ENCODE measurements at places on chromosomes 1 and 21.

- no peak for DNase-seq
These were observed 286.6 kb downstream of the COL11A1 start for GRCh38 chr1:102821707-102822106.

- peak; percentile 7 for DNase-seq
These were observed 5.4 kb downstream of the PLA2G2E start for GRCh38 chr1:19918057-19918456.

DNA sequence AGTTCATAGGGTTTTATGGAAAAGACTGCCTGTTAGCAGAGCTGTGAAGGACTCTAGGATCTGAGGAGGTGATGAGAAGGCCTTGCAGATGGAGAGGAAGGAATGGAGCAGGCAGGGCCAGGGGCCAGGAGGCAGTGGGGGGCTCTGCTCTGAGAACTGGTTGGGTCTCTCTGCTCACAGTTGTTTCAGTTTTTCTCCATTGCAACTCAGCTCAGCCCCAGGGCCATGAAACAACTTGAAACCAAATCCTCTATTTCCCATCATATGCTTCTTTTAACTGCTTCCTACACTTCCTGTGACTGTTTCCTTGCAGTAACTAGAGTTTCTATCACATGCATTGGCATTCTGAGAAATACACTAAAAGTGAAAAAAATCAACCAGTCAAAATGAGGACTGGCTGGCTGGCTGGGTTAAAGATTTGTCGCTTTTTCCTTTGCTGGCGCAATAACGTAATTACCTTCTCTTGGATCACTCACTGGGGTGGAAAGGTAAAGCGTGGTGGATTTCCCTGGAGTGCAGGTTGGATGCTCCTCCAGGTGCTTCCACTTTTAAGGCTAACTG lies 172.0 kb downstream of the CDC7 start:
- no peak for DNase-seq

- DNase-seq = no peak
These were observed 128.2 kb upstream of the HOOK1 start for GRCh38 chr1:59686574-59686973.

GRCh38 chr1:44507490-44508396 lies 102.7 kb downstream of the RNF220 start:
- peak; percentile 83 for DNase-seq

DNA sequence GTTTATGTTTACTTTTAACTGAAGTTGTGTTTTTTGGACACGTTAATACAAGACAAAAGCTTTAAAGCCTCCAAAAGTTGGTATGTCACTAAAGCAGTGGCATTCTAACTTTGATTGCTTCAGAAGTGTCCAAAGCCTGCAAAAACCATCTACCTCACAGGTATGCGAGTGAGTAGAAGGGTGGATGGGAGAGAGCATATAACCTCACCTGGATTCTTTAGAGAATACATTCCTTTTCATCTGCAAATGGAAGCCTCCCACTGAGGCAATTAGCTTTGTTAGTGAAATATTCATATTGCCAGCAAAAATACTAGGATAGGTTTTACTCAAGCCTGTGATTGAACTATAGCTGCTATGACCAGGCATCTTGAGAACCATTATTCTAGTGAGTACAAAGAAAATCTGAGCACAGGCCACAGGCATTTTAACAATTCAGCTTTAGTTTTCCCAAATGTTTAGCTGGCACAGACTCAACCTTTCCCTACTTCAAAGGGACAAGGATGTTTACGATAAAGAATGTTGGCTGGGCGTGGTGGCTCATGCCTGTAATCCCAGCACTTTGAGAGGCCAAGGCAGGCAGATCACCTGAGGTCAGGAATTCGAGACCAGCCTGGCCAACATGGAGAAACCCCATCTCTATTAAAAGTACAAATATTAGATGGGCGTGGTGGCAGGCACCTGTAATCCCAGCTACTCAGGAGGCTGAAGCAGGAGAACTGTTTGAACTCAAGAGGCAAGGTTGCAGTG lies 39.7 kb downstream of the MAP3K21 start:
- no peak for DNase-seq

DNA sequence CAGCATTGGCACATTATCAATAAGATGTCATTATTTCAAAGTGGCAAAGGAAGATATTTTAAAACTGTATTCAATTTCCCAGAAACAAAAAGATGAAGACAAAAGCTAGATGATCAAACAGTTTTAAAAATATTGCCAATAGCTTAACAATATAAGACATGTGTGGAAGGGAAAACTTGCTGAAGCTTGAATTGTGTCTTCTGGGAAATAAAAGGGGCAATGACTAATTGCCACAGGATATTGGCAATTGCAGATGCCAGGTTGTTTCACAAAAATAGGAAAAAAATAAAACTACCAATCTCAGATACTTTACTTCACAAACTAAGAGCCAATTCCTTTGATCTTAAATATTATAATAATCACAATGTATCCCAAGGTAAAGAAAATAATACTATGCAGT lies 679.8 kb upstream of the ADAMTS5 start:
- DNase-seq = no peak

- peak; percentile 74 for DNase-seq
These were observed 237.6 kb downstream of the SDCCAG8 start for GRCh38 chr1:243493156-243494129.

GRCh38 chr1:167083066-167083665 lies 7.0 kb downstream of the GPA33 start:
- DNase-seq = no peak

- no peak for DNase-seq
These were observed 27.8 kb upstream of the HYI start for GRCh38 chr1:43481491-43481890.

DNA sequence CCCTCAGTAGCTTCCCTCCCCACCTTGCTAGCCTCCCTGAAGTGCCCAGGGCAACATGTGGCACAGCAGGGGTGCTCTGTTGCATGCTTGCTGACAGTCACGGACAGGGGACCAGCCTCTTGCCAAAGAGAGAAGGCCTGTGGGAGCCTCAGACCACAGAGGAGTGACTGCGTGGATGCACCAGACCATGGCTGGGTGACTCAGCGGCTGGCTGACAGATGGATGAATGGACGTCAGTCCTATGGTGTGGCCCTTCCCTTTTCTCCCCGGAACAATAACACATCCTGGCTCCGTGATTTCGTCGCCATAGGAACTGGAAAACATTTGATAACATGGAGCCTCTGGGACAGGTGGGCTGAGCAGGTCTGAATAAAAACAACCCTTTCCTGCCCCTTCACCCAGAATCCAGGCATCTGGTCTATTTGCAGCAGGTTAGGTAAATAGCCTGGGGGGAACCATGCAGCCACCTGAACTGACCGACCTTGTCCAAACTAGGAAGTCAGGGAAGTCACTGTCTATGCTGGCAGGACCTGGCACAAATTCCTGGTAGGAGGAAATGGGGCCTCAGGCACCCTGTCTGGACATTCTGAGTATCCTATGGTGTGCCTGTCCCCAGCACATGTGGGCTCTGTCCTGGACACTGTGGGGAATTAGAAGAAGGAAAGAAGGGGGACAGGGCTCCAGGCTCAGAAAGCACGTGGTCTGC lies 53.3 kb downstream of the NENF start:
- DNase-seq = peak; percentile 71

DNA sequence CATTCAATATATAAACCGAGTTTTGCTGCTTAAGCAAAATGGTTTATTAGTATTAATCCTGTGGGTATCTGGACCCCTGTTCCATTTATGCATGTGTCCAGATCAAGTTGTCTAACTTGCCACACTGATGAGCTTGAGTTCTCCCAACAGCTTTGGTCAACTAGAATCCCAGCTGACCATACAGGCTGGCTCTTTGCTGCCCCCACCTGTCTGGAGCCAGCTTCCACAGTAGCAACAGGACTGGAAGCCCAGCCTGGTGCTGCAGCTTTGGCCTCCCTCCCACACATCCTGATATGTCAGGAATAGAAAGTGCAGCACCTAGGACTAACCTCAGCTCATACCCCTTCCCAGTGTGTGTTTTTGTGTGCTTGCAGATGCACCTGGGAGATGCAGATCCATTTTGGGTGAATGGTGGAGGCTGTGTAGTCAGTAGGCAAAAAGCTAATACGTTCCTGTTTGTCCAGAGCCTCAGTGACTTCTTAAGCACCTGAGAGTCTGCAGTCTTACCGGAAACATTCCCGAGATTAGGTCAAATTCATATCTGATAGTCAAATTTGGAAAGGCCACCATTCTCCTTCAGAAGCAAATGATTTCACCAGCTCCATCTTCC lies 40.9 kb upstream of the BEND5 start:
- no peak for DNase-seq

DNA sequence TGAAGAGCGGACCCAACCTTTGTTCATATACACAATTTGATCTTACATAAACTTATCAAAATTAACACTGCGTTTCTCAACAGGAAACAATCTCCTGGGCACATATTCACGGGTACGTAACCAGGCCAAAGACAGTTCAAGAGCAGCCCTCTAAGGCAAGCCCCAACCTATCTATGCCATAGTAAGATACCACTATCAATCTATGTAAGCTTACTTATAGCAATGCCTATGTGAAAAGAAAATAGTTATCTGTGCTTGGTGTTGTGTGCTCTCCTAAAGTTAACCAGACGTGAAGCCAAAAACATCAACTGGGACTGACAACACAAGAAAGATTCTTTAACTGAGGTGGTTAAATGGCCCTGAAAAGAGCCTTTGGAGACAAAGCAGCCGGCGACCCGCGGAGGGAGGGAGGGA lies 49.4 kb upstream of the BOLA1 start:
- no peak for DNase-seq

- DNase-seq = no peak
These were observed 127.3 kb downstream of the HHIPL2 start for GRCh38 chr1:222420633-222421032.

DNA sequence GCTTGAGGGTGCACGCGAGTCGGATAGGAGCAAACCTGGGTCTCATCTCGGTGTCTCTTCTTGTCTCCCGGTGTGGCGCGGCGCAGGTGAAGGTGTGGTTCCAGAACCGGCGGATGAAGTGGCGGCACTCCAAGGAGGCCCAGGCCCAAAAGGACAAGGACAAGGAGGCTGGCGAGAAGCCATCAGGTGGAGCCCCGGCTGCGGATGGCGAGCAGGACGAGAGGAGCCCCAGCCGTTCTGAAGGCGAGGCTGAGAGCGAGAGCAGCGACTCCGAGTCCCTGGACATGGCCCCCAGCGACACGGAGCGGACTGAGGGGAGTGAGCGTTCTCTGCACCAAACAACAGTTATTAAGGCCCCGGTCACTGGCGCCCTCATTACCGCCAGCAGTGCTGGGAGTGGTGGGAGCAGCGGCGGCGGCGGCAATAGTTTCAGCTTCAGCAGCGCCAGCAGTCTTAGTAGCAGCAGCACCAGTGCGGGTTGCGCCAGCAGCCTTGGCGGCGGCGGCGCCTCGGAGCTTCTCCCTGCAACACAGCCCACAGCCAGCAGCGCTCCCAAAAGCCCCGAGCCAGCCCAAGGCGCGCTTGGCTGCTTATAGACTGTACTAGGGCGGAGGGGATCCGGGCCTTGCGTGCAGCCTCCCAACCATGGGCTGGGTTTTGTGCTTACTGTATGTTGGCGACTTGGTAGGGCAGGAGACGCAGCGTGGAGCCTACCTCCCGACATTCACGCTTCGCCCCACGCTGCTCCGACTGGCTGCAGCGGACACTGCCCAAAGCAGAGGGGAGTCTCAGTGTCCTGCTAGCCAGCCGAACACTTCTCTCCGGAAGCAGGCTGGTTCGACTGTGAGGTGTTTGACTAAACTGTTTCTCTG lies 5.1 kb downstream of the HLX start:
- DNase-seq = no peak

DNA sequence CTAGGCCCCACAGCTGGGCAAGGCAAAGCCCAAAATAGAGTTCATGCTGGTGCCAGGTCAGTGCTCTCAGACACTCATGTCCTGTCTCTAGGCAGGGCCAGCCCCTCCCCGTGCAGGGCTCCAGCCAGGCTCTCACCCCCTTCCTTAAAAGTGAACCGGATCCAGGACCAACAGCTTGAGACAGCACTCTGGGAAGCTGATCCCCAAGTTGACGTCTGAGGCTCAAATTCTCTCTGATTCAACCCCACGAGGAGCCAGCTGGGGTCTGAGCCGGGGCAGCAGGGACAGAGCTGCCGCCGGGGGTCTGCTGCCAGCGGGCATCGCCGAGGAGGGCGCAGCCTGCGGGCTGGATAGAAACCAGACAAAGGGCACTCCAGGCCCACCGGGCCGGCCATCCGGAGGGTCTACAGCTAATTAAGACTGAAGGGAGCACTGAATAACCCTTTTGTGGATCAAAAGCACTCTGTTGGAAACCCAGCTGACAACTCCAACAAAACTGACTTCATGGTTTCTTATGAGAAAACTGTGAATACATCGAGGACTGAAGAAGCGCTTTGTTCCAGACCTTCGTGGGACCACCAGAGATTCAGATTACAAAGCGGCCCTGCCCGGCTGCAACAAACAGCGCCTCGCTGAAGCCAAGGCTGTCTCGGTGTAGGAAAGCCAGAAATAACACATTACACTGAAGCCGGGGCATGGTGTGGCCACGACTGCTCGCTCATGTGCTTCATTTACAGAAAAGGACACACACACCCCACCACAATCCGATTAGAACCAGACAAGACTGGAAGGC lies 95.8 kb downstream of the PSMG1 start:
- no peak for DNase-seq

DNA sequence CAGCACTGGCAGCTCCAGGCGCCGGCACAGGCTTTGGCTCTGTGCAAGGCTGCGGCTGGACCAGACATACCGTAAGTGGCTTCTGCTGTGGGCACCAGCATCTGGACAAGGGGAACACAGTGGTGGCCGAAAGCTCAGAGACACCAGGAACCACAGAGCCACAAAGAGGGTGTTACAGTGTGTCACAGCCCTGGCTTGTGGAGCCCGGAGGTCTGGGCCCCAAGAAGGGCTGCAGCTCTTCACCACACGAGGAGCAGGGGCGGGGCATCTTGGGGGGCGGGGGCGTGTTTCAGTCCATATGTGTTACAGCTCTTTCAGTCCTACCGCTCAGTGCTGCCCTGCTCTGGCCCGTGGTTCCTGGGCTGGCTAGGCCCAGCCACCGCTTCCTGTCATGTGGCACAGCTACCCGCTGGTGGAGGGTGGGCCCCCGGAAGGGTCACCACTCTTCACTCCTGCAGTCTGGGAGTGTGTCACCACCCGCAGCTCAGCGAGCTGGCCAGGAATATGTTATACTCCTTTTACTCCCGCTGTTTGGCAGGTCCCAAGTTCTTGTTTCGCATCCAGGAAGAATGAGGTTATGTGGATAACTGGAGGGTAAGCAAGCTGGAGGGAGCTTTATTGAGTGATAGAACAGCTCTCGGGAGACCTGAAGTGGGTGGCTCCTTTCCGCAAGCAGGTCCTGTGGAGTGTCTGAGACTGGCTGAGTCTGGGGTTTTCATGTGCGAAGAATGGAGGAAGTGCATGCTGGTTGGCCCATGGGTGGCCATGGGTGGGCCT lies 3.3 kb upstream of the LSM10 start:
- no peak for DNase-seq

- DNase-seq = no peak
These were observed 21.4 kb upstream of the LBR start for GRCh38 chr1:225449261-225449660.

GRCh38 chr1:199123615-199124014 lies 484.8 kb downstream of the PTPRC start:
- no peak for DNase-seq

GRCh38 chr1:73100216-73100615 lies 817.9 kb upstream of the NEGR1 start:
- peak; percentile 27 for DNase-seq

GRCh38 chr1:104190821-104191220 lies 441.1 kb downstream of the AMY1C start:
- DNase-seq = no peak

All from NCI-H524 (cell line).